ENCODE measurements at places on chromosomes 4 and X.

DNA sequence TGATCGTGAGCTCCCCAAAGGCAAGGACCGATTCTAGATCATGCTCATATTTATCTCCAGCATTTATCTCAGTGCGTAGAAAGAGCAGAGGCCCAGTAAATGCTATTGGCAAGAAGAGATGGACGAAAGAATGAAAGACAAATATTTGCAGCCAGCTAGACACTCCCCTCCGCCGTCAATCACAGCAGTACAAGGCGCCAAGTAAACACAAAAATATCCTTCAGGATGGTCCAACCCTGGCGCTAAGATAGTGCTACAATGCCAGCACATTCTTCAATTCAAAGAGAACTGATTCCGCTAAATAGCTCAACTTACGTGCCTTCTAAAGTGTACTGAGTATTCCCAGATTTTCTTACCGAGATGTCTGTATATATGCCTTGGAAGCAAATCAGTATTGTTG lies 114.5 kb downstream of the DDX53 start:
- DNase-seq, result no peak

DNA sequence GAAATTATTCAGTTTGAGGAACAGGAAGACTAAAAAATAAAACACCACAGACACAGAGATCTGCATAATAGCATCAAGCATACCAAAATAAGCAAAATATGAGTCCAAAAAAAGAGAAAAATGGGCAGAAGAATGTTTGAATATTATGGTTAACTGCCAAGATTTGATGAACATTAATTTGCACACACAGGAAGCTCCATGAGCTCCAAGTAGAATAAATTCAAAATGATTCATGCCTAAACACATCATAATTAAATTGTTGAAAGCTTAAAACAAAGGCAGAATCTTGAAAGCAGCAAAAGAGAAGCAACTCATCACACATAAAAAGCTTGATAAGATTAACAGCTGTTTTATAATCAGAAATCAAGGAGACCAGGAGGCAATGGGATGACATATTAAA lies 156.6 kb upstream of the ARSJ start:
- no peak for DNase-seq

GRCh38 chr4:114223580-114223979 lies 244.1 kb upstream of the ARSJ start:
- no peak for DNase-seq

DNA sequence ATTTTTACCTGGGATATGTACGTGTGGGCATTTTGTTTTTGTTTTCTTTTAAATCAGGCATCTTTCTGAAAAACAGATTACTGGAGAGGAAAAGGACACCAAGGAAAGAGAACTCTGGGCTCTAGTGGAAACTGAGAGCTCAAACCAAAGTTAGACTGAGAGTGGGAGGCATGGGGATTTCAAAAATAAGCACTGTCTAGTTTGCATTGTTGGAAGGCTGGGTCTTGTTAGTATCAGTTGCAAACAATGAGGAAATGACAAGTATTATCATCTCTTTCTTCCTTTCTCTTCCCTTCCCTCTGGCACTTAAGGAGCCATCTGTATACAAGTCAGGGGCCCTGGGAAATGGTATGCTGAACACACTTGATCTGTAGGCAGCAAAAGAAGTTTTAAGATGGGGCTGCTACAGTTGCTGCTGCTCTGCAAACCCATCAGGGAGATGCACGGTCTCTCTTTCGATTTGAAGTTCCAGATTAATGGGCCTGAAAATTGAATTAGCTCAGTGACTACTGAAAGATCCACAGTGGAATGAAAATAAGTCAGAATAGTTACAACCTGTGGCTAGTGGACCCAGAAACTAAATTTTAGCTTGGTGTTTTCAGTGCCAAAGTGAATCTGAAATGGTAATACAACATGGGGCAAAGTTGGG lies 48.0 kb upstream of the GRXCR1 start:
- DNase-seq, result no peak

DNA sequence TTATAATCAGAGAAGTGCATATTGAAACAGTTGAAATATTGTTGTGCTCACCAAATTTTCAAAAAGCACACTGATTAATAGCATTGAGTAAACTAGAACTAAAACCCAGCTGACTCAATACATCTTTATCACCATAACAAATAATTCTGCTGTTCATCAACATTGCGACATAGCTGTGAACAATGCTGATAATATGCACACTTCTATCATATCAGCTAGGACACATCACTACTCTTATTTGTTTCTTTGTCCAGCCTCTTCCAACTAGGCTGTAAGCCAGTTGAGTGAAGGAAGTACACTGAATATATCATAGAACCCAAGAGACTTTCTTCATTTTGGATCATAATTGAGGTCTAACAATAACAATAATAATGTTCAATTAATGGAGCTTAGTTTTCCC lies 349.7 kb downstream of the IQCM start:
- DNase-seq, result no peak

GRCh38 chr4:11436084-11436483 lies 7.4 kb upstream of the HS3ST1 start:
- DNase-seq, result no peak

- no peak for DNase-seq
Measured at GRCh38 chrX:27987862-27988646, 6.8 kb upstream of the DCAF8L1 start.

DNA sequence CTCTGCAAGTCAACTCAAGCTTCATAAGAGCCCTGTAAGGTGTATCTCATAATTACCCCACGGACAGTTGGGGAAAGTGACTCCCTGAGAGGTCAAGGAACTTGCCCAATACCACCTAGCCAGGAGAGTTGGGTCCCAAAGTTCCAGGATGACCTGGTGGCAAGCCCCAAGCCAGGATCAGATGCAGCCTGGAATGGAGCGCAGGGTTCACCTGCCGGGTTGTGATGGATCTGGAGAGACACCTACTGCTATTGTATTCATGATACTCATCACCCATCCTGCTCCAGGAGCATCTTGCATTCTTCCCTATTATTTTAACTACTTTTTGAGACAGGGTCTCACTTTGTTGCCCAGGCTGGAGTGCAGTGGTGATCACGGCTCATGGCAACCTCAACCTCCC lies 36.1 kb downstream of the ZBTB49 start:
- no peak for DNase-seq

DNA sequence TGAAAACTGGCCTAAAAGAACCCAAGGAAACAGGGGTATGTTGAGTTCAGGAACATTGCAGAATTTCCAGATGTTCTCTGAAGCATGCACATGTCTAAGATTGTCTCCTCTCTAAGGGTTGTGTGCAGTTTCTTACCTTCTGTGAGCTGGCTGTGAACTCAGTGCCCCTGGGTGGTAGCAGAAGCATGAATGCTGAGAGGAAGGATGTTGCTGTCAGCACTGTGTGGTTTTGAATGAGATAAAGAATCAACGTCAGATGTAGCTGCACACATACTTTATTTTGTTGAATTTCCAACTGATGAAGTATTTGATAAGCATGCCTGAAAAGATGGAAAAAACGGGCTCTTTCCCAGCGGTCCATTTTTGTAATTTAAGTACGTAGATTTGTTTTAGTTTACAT lies 23.8 kb upstream of the CD38 start:
- DNase-seq, result peak; percentile 39

DNA sequence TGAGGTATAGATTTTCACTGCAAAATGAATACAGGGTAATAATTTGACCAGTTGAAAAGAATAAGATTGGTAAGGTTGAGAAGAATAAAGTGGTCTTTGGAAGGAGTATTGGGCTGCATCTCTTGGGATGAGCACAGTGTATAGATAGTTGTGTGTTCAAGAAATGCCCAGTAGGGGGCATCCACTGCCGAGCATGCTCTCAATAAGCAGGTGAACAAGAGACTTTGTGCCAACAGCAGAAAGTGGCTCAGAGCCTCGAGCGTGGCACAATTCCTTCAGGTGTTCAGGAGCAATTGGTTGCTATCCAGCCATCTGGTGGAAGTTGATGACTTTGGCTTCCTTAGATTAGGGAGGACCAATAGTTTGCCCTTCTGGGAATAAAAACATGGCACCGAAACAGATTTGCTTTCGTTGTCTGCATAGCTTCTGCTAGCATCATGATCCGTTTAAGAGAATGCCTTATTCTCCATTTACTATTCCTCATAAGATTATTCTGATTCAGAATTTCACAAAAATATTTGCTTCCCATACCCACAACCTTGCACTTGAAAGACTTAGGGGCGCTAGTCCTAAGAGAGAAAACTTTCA lies 258.1 kb upstream of the NEIL3 start:
- no peak for DNase-seq
